ENCODE measurements at places on chromosomes 4 and X.

DNA sequence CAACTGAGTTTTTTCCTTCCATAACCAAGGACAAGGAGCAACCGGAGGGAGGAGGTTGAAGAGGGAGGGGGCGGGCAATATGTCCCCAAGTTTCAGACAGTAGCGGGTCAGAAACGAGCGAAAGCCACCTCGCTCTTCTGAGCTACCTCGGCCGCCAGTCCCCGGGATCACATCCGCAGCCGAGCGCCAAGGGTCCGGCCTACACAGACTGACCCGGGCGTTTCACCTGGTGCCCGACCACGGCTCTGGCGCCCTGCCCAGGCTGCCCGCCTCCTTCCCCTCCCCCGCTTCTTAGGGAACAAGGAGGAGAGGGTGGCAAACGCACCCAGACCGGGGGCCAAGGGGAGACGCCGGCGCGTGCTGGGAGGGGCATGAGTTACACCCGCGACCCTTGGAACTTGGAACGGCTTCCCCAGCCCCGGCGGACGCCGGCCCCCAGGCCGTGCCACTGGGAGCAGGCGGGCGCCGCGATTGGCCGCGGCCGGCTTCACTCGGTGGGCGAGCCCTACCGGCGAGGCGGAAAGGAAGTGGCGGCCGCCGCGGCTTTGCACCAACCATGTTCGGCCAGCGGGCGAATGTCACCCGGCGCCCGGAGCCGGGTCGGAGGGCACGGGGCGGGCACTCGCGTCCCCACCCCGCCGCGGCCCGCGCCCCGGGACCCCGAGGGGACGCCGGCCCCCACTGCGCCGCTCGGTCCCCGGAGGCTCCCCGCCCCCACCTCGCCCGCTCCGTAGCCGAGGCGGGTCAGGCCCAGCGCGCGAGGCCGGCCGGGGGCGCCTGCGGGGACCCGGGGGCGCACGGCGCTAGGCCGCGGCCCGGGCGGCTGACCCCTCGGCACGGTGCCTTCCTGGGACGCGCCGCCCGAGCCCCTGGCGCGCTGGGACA lies 1.5 kb downstream of the IRF2 start:
- peak; percentile 30 for DNase-seq

DNA sequence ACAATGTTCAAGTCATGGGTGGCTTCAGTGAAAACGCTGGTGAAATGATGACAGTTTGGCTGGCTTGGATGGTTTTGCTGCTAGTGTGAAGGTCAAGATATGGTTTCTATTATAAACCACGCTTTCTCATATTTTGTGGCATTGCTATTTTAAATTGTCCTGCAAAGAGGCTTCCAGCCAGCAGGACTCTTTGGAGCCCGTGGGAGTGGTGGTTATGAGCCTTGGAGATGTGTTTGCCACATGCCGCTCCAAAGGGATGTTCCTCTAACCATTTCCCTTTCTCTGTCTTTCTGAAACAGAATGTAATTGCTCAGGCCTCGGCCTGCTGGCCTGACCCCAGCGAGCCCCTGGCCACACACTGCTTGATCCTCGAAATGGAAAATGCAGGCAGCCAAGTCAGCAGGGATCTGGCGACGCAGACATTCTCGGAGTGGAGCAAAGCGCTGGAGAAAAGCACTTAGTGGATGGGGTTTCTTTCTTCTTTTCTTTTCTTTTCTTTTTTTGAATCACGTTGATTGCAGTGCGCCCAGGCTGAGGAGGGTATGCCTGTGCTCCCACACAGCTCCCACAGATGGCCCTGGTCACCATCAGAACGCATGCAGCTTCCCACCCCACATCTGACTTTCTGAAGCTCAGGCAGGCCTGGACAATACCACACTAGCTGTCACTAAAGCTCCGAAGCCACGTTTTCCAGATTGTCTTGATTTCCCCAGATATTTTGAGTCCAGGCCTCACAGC lies 114.0 kb downstream of the ENPP6 start:
- no peak for DNase-seq

- no peak for DNase-seq
These were observed 763.0 kb downstream of the DMD start for GRCh38 chrX:32448320-32448719.

DNA sequence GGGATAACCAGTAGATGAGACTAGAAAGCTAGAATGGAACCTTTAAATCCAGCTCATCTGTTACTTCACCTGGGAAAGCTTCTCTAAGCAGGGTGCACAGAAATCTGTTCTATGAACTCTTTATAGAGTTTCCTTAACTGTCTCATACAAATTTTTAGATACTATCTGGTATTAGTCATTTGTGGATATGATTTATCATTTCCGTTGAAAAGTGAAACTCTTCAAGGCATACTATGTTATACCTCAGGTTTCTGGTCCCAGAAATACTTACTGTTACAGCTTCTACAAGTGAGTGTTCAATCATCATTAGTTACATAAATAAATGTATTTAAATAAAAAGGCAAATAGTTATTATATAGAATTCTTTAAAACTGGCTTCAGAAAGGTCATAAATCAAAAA lies 298.3 kb upstream of the AGA start:
- DNase-seq: no peak

DNA sequence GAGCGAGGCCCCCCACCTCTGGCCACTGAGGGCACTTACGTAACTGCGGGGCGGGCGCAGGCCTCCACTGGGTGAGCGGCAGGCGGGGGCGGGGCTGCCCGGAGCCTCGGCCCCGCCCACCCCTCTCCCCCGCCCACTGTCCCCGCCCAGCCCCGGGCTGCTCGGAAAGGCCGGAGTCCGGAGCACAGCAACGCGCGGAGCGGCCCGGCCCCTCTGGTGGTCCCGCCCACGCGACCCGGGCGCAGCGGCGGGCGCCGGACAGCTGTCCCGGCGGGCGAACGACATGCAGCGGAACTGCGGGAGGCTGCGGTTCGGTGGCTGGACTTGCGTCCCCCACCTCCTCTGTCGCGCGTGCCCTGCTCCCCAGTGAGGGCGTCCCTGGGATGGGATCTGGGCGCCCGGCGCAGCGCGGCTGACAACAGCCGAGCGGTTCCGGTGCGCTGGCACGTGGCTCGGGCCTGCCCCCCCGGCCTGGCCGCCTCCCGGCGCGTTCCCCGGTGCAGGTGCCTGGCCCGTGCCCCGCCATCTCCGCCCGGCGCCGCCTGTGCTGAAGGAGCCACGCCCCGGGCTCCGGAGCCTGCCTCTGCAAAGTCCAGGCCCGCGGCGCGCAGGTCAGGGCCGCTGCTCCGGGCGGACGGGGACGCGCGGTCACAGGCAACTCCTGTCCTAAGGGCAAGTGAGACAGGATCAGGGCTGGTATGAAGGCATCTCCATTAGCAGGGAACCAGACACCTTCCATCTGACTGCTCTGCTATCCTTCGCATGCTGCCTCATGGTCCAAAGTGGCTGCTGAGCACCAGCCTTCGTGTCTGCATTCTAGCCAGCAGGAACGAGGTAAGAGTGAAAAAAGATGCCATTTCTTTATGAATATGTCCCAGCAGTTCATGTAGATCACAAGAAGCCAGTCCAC lies 21.8 kb upstream of the JAKMIP1 start:
- no peak for DNase-seq

Measured in foreskin melanocyte (primary cell).